ENCODE measurements at places on chromosomes 2 and 18. TPM values are rescaled to one million over a fixed set of nuclear protein-coding genes. Genes with fewer than 3 reads are reported as not detected.

ANO7 gene
- 1.6 TPM for total RNA-seq

MAP3K20 gene
- 21.9 TPM for total RNA-seq

LCT gene
- total RNA-seq = 0.45 TPM

KCNIP3 gene
- not detected for total RNA-seq

MC2R gene
- not detected for total RNA-seq

CHRNA1 gene
- total RNA-seq = not detected

ATP6V1C2 gene
- not detected for total RNA-seq

OSBPL6 gene
- total RNA-seq = 0.77 TPM

SFTPB gene
- total RNA-seq = not detected

AOX1 gene
- total RNA-seq = 0.04 TPM

NYAP2 gene
- not detected for total RNA-seq

EMX1 gene
- total RNA-seq = not detected

NOSTRIN gene
- not detected for total RNA-seq

DNA sequence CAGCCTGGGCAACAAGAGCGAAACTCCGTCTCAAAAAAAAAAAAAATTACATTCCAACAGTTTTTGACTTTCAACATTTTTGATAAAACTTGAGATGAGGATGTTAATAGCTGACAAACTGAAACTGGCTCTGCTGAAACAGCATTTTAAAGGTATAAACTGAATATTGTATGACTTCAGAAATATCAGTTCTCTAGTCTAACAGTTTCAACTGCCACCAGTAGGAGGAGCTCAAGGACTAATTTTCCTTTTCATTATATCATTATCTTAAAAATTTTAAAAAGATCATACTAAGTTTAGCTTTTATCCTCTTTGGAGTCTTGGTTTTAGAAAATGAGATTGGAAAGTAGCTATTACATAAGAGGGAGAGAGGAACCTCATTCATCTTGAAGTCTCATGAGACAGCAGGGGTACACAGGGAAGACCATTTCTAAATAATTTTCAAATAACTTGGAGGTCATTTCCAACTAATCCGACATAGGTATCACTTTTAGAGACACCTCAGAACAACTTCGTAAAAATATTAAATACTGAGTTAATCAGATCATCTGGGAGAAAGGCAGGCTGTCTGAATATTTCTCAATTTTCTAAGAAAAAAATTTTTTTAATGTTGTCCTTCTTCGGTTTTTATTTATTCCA lies 37.6 kb upstream of the MCM6 start:
- no peak for ATAC-seq
- no peaks in the 10 kb centered on the region for H3K27me3 ChIP-seq
- no peaks in the 10 kb centered on the region for H3K4me1 ChIP-seq
- H3K27ac ChIP-seq = peak overlapping the region; percentile 69

GRCh38 chr2:36695746-36696415 lies 626 bp upstream of the VIT start:
- H3K27me3 ChIP-seq = peaks cover 10% of the 10 kb centered on the region
- ATAC-seq = no peak

DNA sequence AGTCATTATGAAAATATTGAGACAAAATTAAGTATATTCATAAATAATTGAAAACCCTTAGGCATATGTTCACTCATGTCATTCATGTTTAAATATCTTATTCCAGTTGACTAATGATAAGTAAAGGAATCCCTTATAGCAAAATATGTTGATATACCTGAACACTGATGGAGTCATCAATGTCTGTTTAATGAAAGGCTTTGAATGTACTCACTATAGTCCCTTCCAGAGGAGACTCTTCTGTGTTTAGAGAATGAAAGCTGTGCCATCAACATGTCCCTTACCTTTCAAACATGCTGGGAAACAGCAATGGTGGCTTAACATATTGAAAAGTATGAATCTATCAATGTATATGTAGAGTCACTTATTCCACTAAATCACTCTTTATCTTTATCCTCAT lies 242.9 kb downstream of the KCNJ3 start:
- H3K4me1 ChIP-seq = no peaks in the 10 kb centered on the region
- ATAC-seq = no peak
- H3K27me3 ChIP-seq = no peaks in the 10 kb centered on the region
- no peak overlapping the region for H3K4me3 ChIP-seq

- no peak overlapping the region for H3K4me3 ChIP-seq
- H3K27ac ChIP-seq = no peak overlapping the region
- peaks cover 7% of the 10 kb centered on the region for H3K4me1 ChIP-seq
- no peaks in the 10 kb centered on the region for H3K36me3 ChIP-seq
- peaks cover 10% of the 10 kb centered on the region for H3K27me3 ChIP-seq
- ATAC-seq = no peak
Observed at GRCh38 chr2:109159096-109159495, 30.1 kb downstream of the SH3RF3 start.

- H3K4me1 ChIP-seq = peaks cover 13% of the 10 kb centered on the region
- no peaks in the 10 kb centered on the region for H3K27me3 ChIP-seq
- H3K27ac ChIP-seq = no peak overlapping the region
Observed at GRCh38 chr2:239305771-239306170, 95.0 kb downstream of the HDAC4 start.

GRCh38 chr2:240238786-240239185 lies 98.3 kb upstream of the OTOS start:
- ATAC-seq = no peak
- no peaks in the 10 kb centered on the region for H3K36me3 ChIP-seq
- H3K27me3 ChIP-seq = peaks cover 7% of the 10 kb centered on the region
- H3K4me3 ChIP-seq = no peak overlapping the region

- H3K27me3 ChIP-seq = no peaks in the 10 kb centered on the region
- H3K36me3 ChIP-seq = no peaks in the 10 kb centered on the region
- H3K27ac ChIP-seq = no peak overlapping the region
- ATAC-seq = no peak
Observed at GRCh38 chr2:83478037-83478436, 981.0 kb downstream of the SUCLG1 start.

DNA sequence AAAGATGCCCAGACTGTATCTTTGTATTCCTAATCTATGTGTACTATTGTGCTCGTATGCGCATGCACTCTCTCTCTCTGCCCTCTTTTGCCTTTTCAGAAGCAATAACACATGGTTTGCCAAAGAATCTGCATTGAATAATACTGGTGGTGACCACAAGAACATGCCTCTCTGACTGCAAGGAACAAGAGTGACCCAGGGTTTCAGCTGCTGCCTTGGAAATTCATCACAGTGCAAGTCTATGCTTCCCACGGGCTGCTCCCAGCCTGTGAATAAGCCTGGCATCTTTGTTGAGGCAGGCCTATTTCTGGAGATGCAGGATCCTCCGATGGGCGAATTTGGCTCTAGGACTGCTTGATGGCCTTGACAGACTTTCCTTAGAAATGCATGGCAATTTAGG lies 689.4 kb upstream of the FANCL start:
- no peak overlapping the region for H3K27ac ChIP-seq
- no peaks in the 10 kb centered on the region for H3K36me3 ChIP-seq
- no peak for ATAC-seq
- H3K27me3 ChIP-seq = no peaks in the 10 kb centered on the region
- no peak overlapping the region for H3K4me3 ChIP-seq

GRCh38 chr2:225543626-225544025 lies 144.1 kb downstream of the NYAP2 start:
- no peaks in the 10 kb centered on the region for H3K4me1 ChIP-seq
- no peak overlapping the region for H3K27ac ChIP-seq
- H3K27me3 ChIP-seq = peaks cover 6% of the 10 kb centered on the region
- no peak overlapping the region for H3K4me3 ChIP-seq
- no peak for ATAC-seq

DNA sequence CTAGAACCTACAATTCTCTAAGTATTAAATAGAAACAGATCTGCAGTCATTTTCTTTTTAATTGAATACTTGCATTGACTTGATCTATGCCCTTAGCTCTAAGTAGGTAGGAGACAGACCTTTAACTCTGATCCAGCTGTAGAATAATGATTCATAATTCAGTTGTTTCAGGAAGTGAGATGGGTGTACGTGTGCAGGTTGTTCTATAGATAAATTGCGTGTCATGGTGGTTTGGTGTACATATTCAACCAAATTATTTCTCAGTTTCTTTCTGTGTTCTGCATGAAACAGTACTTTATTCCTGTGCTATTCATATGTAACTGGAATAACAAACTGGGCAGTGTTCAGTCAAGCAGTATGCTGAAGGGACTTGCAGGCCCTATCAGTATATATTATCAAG lies 34.3 kb upstream of the CD226 start:
- no peaks in the 10 kb centered on the region for H3K27me3 ChIP-seq
- H3K27ac ChIP-seq = peak overlapping the region; percentile 70
- peak overlapping the region; percentile 62 for H3K4me3 ChIP-seq
- H3K4me1 ChIP-seq = peaks cover 38% of the 10 kb centered on the region

DNA sequence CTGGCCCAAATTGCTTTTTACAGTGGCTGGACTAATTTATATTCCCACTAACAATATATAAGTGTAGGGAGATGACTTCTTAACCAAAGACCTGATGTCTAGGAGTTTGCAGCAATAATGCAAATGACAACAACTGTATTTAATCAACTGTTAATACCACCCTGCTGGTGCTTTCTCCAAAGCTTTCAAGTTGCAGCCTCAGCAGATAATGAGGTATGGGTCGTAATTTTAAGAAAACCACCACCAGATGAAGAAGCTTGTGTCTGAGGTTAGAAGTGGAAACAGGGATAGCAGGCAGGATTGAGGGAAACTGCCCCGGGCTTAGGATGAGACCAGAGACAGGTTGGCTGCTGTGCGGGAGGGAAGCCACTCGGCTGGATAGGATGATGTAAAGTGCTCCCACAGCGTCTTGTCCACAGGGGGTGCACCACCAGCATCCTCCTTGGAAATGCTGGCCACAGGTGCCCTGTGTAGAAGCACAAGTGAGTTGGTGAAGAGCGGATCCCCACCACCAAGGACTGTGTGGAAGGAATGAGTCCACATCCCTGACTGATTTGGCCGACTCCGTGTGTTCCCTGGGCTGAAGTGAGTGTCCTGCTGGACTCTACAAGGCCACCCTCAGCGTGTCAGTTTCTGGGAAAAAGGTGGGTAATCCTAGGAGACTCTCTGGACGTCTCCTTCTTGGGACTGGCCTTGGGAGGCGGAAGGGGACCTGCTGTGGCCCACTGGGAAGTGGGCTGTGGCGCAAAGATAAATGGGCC lies 76.1 kb upstream of the SMAD2 start:
- no peak for ATAC-seq
- no peaks in the 10 kb centered on the region for H3K36me3 ChIP-seq
- no peaks in the 10 kb centered on the region for H3K4me1 ChIP-seq
- no peak overlapping the region for H3K27ac ChIP-seq

- ATAC-seq = no peak
- no peaks in the 10 kb centered on the region for H3K36me3 ChIP-seq
- H3K4me3 ChIP-seq = no peak overlapping the region
- H3K27ac ChIP-seq = no peak overlapping the region
- H3K4me1 ChIP-seq = no peaks in the 10 kb centered on the region
- H3K27me3 ChIP-seq = no peaks in the 10 kb centered on the region
Observed at GRCh38 chr2:47607005-47607679, 175.8 kb upstream of the MSH6 start.

GRCh38 chr2:203796248-203797010 lies 71.1 kb upstream of the CTLA4 start:
- H3K27me3 ChIP-seq = no peaks in the 10 kb centered on the region
- peaks cover 17% of the 10 kb centered on the region for H3K4me1 ChIP-seq
- no peak overlapping the region for H3K4me3 ChIP-seq

GRCh38 chr18:32550963-32551362 lies 80.3 kb upstream of the GAREM1 start:
- ATAC-seq = no peak
- H3K36me3 ChIP-seq = no peaks in the 10 kb centered on the region
- peaks cover 11% of the 10 kb centered on the region for H3K27me3 ChIP-seq
- H3K27ac ChIP-seq = no peak overlapping the region

DNA sequence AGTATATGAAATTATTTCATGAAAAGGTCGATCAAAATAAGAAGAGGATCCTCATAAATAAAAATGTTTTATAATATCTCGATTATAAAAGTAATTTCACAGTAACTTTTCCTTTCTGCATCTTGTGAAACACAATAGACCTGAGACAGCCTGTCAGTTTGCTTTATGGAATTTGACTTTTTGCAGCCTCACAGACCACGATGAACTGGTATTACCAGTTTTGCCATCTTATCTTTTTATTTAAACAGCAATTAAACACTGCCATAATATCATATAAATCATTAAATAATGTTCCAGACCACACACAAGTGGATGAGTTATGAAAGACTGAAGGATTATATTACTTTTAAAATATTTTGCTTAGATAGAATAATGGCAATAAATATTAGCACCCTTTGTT lies 10.7 kb upstream of the GALNT3 start:
- H3K4me3 ChIP-seq = no peak overlapping the region
- no peaks in the 10 kb centered on the region for H3K36me3 ChIP-seq
- no peak overlapping the region for H3K27ac ChIP-seq
- no peaks in the 10 kb centered on the region for H3K4me1 ChIP-seq

DNA sequence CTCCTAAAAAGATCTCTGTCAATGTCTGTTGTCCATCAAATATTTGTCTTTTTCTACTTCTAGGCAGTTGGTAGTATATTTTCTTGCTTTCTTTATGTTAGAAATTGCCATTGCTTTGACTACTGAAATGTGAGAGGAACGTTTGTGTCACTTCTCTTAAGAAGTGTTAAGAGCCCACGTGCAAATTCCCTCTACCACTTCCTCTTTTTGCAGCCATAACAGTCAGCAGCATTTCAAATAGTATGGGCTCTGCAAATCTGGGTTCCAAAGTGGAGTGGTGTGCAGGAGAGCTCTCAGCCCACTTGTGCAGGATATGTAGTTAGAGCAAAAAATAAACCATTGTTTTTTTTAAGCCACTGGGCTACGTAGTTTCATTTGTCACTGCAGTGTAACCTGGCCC lies 314.0 kb downstream of the MEIS1 start:
- H3K27me3 ChIP-seq = no peaks in the 10 kb centered on the region
- no peak overlapping the region for H3K4me3 ChIP-seq
- H3K36me3 ChIP-seq = no peaks in the 10 kb centered on the region
- no peaks in the 10 kb centered on the region for H3K4me1 ChIP-seq
- no peak overlapping the region for H3K27ac ChIP-seq

GRCh38 chr2:24493713-24494112 lies 2.7 kb downstream of the NCOA1 start:
- no peak overlapping the region for H3K27ac ChIP-seq
- no peak for ATAC-seq
- peaks cover 45% of the 10 kb centered on the region for H3K4me1 ChIP-seq
- peaks cover 17% of the 10 kb centered on the region for H3K36me3 ChIP-seq
- H3K4me3 ChIP-seq = peak overlapping the region; percentile 84

GRCh38 chr2:99421469-99421868 lies 68.3 kb downstream of the REV1 start:
- H3K4me1 ChIP-seq = no peaks in the 10 kb centered on the region
- H3K27me3 ChIP-seq = no peaks in the 10 kb centered on the region
- H3K27ac ChIP-seq = no peak overlapping the region
- no peak for ATAC-seq
- H3K4me3 ChIP-seq = no peak overlapping the region

- no peak overlapping the region for H3K4me3 ChIP-seq
- H3K4me1 ChIP-seq = peaks cover 11% of the 10 kb centered on the region
- H3K27ac ChIP-seq = no peak overlapping the region
- no peaks in the 10 kb centered on the region for H3K27me3 ChIP-seq
Observed at GRCh38 chr2:201172279-201172678, 10.7 kb upstream of the CASP10 start.
